ENCODE measurements at places on chromosomes 12 and 14.

- no peak for DNase-seq
Measured at GRCh38 chr14:77654001-77654441, 37.6 kb upstream of the SPTLC2 start.

DNA sequence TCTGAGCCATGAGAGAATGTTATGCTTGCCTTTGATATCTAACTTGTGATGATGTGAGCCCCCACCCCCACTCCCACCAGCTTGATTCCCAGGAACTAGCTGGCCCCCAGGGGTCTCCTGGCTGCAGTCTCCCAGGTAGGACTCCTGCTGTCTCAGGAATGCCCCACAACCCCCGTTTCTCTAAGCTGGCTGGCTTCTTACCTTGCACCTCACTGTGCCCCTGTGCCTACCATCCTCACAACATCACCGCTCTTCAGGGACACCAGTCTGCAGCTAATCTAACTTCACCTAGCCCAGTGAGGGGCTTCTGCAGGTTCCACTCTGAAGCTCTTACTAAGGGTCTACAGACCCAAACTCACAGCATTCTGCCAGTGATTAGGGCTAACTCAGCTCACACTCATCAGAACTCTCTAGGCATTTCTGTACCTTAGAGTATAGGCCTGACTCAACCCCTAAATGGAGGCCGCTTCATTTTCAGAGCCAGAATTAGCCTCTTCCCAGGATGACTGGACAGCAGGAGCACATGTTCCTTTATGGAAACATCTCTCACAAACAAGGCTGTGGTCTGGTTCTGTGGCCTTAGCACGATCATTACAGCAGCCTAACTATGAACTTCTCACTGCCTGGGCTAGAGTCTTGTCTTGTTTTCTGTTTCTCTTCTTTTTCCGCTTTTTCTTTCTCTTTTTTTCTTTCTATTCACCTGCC, 72.8 kb upstream of the IFNG-AS1 start:
- DNase-seq, result no peak

- DNase-seq, result no peak
Measured at GRCh38 chr14:52103416-52103815, 34.6 kb upstream of the NID2 start.

- peak; percentile 16 for DNase-seq
Measured at GRCh38 chr14:92513204-92513965, at the start of gene RIN3. Gene RIN3 (plus strand): TSS chr14:92513781. CDS start chr14:92513933, 152 bp downstream.

GRCh38 chr14:92981726-92982125, 58.8 kb downstream of the CHGA start:
- no peak for DNase-seq

GRCh38 chr14:50541159-50541567, 8.8 kb upstream of the MAP4K5 start:
- DNase-seq, result no peak

- DNase-seq, result no peak
Measured at GRCh38 chr12:122871851-122872780, 23.8 kb downstream of the VPS37B start.

- no peak for DNase-seq
Measured at GRCh38 chr14:22388669-22389595, 200.1 kb downstream of the DAD1 start.

DNA sequence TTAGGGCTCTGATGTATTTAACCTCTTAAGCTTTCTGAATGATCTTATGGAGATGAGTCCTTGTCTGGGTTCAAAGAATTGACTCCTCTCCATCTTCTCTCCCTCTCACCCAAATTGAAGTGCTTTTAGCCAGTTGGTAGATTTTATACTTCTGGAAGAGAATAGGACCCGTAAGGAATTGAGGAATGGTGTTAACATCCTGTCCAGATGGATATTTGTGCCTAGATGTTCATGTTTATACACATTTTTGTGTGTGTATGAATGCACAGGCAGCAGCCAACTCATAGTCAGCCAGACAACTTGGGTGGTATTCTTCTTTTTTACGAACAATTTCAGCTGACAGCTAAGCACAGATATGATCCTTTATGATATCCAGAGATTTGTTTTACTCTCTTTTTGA, 449.6 kb upstream of the RGS6 start:
- DNase-seq, result no peak

DNA sequence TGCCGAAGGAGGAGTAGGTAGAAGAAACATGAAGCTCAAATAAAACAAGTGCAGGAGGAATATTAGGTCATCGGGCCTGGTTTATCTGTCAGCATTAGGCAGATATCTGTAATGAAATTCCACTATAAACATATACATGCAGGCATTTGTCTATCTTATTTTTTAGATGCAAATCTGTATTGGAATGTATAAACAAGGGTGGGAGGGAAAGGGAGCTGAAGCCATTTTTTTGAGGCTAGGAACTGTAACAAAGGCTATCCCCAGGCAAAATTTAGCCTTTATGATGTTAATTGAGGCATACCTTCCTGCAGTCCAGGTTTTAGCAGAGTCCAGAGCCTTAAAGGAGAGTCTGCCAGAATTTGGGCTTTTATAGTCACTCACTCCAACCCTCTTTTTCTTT, 72.5 kb downstream of the PHLDA1 start:
- DNase-seq, result no peak

DNA sequence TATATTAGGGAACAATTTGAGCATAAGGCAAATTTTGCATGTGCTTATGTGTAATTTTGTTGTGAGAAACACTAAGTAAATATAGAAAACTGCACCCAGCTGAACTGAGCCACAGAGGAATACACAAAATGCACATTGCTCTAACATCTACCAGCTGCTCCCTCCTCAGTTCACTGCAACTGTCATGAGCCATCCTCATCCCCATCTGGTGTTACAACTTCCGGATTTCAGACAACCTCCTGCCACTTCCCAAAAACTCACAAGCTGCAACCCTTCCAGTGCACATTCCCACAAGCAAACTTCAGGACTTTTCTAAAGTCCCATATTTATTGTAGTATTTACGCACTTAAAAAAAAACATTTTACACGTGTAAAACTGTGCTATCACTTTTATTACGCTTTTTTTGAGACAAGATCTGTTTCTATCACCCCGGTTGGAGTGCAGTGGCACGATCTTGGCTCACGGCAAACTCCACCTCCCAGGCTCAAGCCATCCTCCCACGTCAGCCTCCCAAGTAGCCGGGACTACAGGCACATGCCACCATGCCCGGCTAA, 169.1 kb upstream of the TBX3 start:
- DNase-seq, result no peak

GRCh38 chr12:69000074-69000473, 67.1 kb upstream of the CPM start:
- DNase-seq, result no peak

- DNase-seq, result no peak
Measured at GRCh38 chr12:20132818-20133217, 235.5 kb upstream of the PDE3A start.
